ENCODE measurements at places on chromosomes 16 and 17.

- DNase-seq = no peak
Observed at GRCh38 chr17:15951368-15952047, 6.6 kb downstream of the ADORA2B start.

GRCh38 chr16:26567356-26567755 lies 499.4 kb upstream of the C16orf82 start:
- DNase-seq = no peak

DNA sequence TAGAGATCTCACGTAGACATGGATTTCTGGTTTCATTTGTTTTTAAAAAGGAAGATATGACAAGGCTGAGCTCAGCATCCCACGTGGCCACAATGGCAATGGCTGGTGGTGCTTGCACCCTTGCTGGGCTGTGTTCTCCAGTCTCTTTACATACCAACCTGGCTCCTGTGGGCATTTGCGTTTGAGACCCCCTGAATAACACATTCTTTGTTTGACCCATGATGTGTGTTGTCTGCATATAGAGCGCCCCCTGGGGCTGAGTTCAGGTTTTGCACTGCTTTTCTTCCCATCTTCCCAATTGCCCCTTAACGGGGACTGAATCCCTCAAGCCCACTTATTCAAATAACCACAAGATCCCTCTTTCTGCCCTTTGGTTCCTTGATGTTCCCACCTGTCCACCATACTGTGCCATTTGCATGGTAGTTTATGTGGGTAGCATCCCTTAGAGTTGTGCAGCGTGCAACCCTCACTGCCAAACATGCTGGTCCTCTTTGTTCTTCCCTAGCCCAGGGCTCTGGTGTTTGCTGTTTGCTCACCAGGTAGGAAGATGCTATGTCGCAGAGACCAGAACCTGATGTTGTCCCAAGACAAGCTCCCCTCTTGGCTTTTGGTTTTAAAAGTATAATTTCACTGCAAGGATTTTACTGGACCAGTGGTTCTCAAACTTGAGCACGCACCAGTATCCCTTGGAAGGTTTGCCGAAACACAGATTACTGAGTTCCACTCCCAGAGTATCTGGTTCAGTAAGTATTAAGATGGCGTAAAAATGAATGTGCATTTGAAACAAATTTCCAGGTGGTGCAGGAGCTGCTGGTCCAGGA lies 38.5 kb upstream of the NKD1 start:
- no peak for DNase-seq

- no peak for DNase-seq
Observed at GRCh38 chr16:88760424-88761142, 24.4 kb downstream of the PIEZO1 start.

- DNase-seq = no peak
Observed at GRCh38 chr17:54063639-54064038, 240.9 kb downstream of the KIF2B start.

- peak; percentile 34 for DNase-seq
Observed at GRCh38 chr17:50649042-50649908, 14.6 kb downstream of the ABCC3 start.

GRCh38 chr16:85195900-85196772 lies 83.9 kb upstream of the CIBAR2 start:
- DNase-seq = no peak

DNA sequence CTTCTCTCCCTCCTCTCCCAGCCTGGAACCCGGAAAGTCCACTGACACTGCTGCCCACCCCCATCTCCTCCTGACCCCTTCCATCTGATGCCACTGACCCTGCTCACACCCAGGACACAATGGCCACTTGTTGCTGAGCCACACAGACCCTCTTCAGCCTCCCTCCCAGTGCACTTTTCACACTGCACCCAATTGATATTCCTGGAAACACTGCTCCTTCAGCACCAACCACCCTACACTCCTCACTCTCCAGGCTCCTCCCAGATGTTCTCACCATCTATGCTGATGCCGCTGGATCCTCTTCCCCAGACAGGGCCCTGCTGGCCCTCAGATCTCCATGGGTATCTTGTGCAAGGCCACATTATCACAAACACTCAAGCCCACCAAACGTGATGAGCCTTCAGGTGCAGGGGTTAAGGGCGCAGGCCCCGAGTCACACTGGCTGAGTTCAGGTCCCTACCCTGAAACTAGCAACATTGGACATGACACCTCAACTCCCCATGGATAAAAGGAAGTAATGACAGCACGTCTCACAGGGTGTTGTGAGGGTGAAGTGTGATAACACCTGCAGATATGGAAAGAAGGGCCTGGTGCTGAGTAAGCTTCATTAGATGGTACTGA lies 238.1 kb downstream of the ZNF423 start:
- DNase-seq = no peak

DNA sequence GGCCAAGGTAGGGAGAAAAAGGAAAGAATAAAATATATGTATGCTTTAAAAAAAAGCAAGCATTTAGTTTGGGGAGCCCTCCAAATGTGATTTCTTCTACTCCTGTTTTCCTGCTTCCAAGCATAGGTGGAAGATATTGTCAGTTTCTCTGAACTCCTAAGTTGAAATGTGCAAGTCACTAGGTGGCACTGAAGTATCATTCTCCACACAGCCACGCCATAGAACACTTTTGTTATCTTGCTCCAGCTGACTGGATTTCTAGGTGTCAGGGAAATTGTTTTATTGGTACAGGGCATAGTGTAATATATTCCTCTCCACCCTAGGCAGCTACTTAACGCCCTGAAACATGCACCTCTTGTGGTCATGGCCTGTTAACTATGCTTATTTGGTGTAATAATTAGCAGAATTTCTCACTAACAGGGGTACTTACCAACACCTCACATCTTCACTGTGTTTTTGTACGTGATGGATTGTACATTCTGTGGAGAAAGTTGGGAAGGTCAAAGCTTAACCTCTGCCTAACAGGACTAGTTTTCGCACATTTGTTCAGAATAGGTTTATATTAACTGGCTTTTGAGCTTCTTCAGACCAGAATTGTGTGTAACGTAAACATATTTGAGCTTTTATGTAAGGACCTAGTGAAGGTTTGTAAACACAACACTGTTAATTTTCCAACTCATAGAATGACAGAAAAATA lies 69.3 kb downstream of the FTO start:
- peak; percentile 33 for DNase-seq
